ENCODE measurements at places on chromosomes 12 and 14.

DNA sequence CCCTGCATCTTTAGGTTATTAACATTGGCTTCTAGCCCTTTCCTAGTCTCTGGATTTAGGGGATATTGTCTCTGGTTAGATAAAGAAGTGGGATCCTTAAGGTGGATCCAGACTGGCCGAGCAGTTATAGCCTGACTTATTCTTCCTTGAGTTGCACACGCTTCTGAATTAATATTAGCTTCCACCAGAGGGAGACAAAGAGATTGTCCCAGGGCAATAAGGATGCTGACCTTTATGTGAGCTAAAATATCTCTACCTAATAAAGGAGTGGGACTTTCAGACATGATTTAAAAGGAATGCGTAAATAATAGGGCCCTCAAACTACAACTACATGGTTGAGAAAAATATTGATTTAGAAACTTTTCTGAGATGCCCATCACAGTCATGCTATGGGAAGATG, 139.7 kb downstream of the SLCO1B3 start:
- DNase-seq: no peak

GRCh38 chr14:52876311-52876710, 74.5 kb downstream of the FERMT2 start:
- no peak for DNase-seq

DNA sequence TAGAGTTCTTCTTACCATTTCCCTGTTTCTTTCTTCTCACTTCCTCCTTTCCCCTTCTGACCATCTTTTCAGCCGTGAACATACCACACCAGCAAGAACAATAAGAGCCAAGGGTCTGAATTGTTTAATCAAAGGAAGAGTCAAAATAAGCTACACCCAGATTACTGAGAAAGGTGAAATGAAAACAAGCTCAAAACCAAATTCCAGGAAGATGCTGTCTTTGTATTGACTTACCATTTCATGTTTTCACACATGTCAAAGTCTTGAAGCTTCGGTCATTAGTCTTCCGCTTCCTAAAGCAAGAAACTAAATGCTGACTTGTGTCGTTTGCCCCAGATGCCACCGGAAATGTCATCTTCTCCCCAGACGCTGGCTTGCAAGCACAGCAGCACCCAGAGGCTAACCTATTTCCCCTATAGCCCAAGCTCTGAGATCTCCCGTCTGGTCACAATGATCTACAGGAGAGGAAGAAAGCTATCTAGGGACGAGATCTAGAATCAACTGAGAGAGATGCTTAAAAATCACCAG, 136.5 kb upstream of the AMIGO2 start:
- DNase-seq: peak; percentile 75

DNA sequence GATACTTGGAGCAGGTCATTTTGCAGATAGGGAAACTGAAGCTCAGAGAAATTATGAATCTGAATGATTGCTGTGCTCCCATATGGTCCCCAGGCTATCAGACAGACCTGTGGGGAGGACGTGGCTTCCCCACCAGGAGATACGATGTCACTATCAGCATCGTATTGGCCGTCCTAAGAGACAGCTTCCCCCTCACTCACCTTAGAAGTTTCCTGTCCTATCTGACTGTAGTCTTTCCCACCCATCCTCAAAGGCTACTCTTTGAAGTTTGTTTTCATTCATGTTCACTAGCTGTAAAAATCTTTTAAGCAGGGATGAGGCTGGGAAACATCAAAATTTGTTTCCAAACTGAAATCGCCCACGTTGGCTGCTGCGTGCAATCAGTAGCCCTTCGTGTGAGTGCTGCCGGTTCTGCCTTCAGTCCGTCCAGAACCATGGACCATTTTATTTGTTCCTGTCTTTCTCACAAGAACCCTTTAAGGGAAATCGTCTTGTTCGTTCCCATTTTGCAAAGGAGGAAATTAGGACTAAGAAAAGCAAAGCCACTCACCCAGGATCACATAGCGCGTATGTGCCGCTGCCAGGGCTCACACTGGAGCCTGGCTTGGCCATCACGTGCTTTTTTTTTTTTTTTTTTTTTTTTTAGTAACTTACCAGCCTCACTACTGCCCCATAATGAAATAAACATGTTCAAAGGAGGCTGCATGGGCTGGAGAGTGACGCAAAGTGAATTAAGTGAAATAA, 1.0 kb upstream of the KDM2B start:
- no peak for DNase-seq

GRCh38 chr14:65847075-65847847, 434.7 kb downstream of the FUT8 start:
- peak; percentile 65 for DNase-seq

DNA sequence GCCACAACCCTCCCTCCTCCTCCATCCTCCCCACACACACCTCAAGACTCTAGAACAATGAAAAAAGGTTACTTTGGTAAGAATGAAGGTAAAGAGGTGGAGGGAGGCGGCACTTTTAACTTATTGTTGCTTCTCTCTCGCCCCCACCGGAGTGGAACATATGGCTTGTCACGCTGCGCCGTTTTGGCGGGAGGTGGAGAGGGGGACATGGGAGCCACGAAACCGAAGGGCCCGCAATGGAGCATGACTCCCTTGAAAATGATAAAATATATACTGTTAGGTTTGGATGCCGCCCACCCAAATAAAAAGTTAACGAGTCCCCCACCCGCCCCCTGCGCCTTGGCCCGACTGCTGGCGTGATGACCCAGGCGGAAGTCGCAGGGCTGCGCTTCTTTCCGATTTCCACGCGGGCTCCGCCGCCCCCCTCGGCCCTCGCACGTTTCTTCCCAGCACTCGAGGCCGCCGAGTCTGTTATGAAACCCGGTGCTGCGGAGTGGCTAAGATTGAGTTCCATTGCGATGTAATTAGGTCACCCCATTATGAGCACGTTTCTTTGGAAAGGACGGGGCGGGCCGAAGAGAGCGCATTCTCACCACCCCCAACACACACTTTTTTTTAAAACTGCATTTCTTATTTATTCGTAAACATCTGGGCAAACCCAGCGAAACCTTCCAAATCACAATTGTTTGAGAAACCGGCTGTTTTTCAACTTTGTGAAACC, 1.4 kb upstream of the ZFP36L1 start:
- DNase-seq: peak; percentile 79

DNA sequence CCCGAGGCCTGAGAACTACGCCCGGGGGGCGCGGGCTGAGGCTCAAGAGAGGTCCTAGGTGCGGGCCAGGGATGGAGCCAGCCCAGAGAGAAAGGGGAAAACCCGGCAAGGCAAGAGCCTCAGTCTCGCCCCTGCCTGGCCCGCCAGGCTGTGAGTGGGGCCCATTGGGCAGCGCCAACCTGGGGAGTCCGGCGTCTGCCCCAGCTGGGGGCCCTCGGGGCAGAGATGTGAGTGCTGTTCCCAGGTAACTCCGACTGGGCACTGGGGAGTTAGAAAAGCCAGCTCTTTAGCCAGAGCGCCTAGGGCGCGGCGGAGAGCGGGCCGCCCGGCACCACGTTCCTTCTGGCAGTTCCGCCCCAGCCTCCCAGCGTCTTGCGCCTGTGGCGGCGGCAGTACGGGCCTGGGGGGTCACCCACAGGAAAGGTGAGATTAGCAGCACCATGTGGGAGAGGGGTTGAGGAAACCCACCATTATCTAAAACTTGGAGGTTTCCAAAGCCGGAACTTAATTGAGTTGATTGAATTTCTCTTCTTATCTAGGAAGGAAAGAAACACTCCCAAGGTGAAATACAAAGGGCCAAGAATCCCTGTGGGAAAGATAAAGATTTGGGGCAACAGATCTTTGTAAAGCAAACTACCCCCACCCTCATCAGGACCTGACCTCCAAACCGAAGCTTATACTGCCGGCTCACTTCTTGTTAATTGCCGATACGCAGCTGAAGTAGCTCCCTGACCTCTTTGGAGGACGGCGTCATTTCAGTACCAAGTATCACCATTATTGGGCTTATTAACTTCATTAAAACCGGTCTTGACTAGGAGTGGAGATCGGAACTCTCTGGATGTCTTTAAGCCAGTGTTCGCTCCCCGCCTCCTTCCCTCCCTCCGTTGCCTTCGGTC, 11.6 kb downstream of the OTX2 start:
- no peak for DNase-seq

GRCh38 chr12:226401-226800, 12.4 kb upstream of the SLC6A12 start:
- DNase-seq: no peak

- DNase-seq: no peak
Measured at GRCh38 chr12:27838543-27839185, 58.6 kb upstream of the MANSC4 start.

DNA sequence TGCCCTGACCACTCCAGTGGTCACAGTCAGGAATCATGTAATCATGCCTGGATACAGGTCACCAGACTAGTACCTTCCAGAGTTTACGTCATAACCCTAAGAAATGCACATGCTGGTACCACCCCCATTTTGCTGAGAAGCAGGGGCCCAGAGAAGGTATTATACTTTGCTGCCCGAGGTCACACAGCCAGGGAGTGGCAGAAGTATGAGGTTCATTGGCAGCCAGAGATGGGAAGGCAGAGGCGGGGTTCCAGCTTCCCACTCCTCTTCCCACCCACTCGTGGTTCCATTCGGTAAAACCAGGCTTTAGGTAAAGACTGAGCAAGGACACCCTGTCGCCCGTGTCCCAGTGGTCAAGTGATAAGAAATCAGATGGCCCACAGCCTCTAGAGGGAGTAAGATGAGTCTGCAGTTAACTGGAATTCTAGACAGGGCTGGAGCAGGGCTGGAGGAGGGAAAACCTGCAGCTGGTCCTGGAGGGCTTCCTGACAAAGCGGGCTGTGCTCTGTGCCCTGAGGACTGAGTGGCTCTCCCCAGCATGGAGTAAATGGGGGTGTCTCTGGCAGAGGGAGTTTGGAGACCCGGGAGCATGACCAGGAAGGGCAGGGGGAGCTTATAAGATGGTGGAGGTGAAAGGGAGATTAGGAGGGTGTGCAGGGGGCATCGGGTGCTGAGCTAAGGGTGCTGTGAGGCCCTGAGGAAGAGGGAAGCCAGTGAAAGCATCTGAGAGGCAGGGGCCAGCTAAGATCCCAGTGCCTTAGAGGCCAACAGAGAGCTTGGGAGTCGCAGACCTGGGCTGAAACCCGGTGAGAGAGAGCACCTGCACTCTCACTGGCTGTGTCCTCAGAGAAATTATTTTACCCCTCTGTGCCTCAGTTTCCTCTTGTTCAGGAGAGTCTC, 5.7 kb downstream of the FAM222A start:
- DNase-seq: no peak

DNA sequence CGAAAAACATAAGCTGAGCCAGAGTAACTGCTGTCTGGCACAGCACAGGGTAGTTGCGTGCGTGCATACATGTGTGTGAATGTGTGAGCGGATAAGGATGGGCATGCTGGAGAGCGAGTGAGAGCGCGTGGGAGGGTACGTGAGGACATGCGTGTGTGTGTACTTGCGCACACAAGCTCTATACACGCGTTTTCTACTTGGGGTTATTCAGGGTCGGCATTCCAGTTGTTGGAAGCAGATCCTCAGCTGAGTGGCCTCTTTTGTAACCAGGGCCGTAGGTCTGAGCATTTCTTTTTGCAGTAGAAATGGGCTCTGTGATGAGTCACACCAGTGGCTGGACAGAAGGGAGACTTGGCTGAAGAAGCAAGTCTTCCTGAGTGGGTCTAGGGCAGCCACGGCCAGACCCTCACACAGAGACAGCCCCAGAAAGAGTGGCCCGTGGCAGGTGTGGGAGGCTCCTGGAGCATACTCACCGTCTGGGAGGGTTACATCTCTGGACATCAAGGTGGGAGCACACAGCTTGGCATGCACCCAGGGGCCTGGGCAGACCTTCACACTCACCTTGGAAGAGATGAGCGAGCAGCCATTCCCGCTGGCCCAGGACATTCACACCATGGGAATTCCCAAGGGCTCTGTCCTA, 78.0 kb downstream of the LRRC74A start:
- no peak for DNase-seq

DNA sequence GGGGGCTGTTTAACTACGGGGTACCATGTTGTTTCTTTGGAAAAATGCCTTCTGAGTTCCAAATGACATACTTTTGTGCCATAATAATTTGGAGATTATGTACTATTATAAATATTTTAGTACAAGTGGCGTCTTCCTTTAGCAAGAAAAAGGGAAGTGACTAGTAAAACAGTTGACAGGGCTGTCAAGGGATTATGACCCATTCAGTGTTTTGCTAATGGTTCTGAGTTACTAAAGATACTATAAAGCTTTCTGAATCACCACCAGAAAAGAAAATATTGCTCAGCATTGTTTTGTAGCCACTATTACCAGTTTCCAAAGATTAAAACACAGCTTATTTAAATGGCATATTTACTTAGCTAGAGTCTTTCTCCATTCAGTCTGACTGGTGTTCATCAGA, 334.9 kb downstream of the SNAPC1 start:
- DNase-seq: no peak

DNA sequence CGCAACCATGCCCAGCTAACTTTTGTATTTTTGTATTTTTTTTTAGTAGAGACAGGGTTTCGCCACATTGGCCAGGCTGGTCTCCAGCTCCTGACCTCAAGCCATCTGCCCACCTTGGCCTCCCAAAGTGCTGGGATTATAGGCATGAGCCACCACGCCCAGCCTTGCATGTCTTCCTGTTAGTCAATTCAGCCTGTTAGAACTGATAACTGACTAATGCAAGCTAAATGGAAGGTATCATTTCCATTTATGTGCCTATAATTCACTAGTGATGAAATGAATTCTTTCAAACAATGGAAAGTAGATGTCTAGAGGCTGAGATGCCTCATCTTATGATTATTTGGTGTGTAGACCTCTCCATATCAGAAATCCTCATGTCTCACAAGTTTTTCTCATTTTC, 37.3 kb upstream of the DIP2B start:
- DNase-seq: no peak

DNA sequence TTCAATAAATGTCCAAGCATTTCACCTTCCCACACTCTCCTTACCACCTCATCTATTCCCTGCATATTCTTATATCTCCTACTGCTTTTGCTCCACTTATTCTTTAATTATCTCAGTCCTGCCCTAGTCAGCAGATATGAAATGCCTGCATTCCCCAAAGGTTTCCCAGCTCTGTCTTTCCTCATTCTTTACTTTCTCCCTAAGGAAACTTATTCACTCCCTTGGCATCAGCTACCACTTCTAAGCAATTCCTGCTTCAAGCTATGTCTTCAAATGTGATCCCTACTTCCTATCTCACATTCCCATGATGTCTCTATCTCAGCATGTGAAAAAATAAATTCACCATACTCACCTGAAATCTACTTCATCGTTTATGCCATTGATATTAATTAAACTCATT, 111.8 kb downstream of the CAPZA3 start:
- no peak for DNase-seq

DNA sequence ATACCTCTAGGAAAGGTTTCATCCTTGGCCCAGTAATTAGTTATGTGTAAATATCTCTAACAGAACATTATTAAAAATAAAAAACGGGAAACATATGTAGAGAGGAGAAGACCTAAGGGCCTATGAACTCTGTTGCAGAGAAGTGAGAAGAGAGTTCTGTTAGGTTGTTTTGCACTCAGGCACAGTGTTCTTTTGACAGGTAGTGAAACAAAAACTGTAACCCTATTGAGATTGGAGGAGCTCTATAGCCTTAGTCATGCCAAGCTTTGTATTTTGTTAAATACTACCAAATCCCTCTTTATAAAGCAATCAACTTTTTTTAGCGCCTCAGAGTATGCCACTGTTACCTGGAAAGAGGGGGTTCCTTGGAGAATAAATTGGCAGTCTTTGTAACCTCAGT, 77.6 kb downstream of the CNTN1 start:
- no peak for DNase-seq

Measured in CD4-positive, alpha-beta T cell (primary cell).